ENCODE measurements at places on chromosomes 16 and 17.

- DNase-seq = no peak
Measured at GRCh38 chr17:35082073-35082657, 18.7 kb upstream of the RFFL start.

DNA sequence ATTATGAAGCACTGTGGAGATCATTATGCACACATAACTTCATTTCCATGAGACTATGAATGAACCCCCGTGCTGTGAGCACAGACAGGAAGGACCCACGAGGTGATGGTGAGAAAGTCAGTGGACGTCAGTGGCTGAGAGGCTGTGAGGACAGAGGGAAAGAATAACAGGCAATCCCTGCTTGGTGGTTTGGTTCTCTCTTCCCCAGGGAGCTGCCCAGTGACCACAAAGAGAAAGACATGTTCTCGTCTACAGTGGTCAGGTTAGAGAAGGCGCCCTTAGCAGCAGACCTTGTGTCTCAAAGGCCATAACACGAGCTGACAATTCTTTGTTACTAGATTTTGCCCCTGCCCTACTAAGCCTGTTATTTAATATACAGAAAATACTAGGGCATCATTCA lies 609.2 kb downstream of the TOX3 start:
- DNase-seq = no peak

DNA sequence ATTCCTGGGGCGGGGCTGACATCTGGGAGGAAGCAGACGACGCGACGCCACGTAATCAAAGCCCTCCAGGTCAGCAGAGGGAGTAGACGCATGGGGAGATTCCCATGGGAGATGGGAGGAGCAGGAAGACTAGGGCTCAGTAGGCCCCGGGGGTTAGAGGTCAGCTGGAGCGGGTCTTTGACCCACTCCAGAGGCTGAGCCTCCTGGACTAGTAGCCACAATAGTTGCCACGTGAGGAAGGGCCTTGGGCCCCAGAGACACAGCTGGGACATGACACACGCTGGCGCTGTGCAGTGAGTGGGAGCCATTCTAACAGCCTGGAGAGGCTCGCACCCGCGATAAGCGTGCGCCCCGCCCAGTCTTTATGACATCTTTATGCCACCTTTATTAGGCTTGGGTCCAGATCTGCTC lies 95.7 kb upstream of the AMZ2 start:
- no peak for DNase-seq

DNA sequence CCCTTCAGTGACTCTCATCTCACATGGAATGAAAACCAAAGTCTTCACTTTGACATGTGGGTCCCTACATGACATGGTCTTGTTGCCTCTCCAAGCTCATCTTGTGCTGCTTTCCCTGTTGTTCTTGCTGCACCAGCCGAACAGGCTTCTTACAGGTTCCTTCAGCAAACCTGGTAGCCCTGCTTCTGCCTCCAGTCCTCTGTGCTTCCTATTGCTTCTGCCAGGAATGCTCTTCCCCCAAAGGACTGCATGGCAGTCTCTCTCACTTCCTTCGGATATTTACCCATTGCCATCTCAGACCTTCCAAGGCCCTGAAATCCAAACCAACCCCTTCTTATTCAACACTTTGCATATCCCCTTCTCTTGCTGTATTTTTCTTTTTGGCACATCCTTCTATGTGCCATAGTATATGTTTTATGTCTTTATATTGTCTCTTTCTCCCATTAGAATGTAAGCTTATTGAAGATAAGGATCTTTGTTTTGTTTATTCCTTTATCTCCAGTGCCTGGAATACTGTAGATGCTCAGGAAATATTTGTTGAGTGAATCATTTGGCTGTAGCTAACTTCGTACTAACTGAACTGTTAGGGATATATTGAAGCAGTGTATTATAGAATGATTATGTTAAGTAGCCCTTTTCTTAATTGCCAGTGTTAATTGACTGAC lies 57.9 kb upstream of the SLC12A3 start:
- no peak for DNase-seq

- DNase-seq = peak; percentile 46
Measured at GRCh38 chr16:50841081-50841886, 99.4 kb downstream of the CYLD start.

GRCh38 chr16:88067530-88068411 lies 116.5 kb downstream of the BANP start:
- no peak for DNase-seq

DNA sequence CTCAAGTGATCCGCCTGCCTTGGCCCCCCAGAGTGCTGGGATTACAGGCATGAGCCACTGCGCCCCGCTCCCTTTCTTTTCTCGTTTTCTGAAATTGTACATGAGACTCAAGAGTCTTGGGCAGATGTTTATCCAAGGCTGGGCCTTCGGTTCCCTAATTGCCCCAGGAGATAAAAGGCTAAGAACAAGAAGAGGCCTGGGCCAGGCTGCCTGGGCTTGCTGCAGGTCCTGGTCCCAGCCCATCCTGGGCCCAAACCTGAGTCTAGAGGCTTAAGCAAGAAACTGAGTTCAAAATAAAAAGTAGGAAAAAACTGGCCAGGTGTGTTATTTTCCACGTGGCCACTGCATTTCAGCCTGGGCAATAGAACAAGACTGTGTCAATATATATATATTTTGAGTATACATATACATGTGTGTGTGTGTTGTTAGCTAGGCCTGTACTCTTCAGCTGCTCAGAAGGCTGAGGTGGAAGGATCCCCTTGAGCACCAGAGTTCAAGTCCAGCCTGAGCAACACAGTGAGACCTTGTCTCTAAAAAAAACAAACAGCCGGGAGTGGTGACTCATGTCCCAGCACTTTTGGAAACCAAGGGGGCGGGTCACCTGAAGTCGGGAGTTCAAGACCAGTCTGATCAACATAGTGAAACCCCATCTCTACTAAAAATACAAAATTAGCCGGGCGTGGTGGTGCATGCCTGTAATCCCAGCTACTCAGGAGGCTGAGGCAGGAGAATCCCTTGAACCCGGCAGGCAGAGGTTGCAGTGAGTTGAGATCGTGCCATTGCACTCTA lies 6.8 kb upstream of the CLUH start:
- DNase-seq = no peak

DNA sequence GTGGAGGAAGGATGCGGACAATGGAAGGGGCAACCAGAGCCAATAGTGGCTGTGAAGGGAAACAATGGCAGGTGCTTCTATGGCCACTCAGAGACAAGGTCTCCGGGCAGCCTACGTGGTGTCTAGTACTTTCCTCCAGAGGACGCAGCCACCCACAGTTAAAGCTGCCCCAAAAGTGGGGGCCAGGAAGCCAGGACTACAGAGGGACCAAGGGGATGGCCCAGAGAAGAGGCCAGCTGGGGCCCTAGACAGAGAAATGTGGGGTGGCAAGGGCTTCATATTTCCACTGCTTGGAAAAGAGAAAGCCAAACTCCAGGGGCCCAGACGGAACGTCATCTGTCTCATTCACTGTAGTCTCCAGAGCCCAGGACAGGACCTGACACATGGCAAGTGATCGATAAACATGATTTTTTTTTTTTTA lies 837 bp upstream of the PER1 start:
- no peak for DNase-seq
